Activated T-helper 2 cell treated with anti-CD3 and anti-CD28 coated beads, Interferon-gamma antibody, Interleukin-2, Interleukin-4, amounts not matched to agents 10 μg/mL and 5 μg/mL and 100 μg/mL, durations not matched to agents 14 hours and 24 hours and 36 hours (primary cell): ENCODE measurements at places on chromosomes 5 and 9. TPM values are rescaled to one million over a fixed set of nuclear protein-coding genes. Genes with fewer than 3 reads are reported as not detected.

The EQTN gene
- not detected in 2 replicates for total RNA-seq

The C9orf153 gene
- 0.34 and 0.41 TPM in 2 replicates for total RNA-seq

The EGR1 gene
- total RNA-seq = 41.9 and 43.0 TPM in 2 replicates

The SVEP1 gene
- total RNA-seq = not detected in 2 replicates

The ARHGEF37 gene
- 1.1 and 1.6 TPM in 2 replicates for total RNA-seq

The MRPS27 gene
- 96.8 and 98.4 TPM in 2 replicates for total RNA-seq

The RAI14 gene
- 4.0 and 4.2 TPM in 2 replicates for total RNA-seq

The IFNB1 gene
- total RNA-seq = not detected in 2 replicates

The ANKRD18B gene
- total RNA-seq = 1.6 and 2.6 TPM in 2 replicates

The PDE6A gene
- total RNA-seq = not detected in 2 replicates

The GALNT12 gene
- 2.3 and 2.8 TPM in 2 replicates for total RNA-seq

The GCNT4 gene
- total RNA-seq = 0.28 and 0.37 TPM in 2 replicates

The LOX gene
- not detected in 2 replicates for total RNA-seq

The GPX8 gene
- not detected in 2 replicates for total RNA-seq

The C9 gene
- total RNA-seq = not detected in 2 replicates

The CDKN2B gene
- 0.62 and 0.69 TPM in 2 replicates for total RNA-seq

The LHFPL2 gene
- total RNA-seq = 0.09 and 0.16 TPM in 2 replicates

The NTNG2 gene
- total RNA-seq = 3.8 and 5.2 TPM in 2 replicates

The PTGES gene
- 0.34 and 0.39 TPM in 2 replicates for total RNA-seq

The HTR1A gene
- total RNA-seq = not detected in 2 replicates

The WWC1 gene
- total RNA-seq = 0.09 and 0.59 TPM in 2 replicates

The PCDHA1 gene
- 0.07 TPM in 1 of 2 replicates, not detected in the other for total RNA-seq

The PITX1 gene
- total RNA-seq = 0.39 and 0.46 TPM in 2 replicates

The ZNF879 gene
- total RNA-seq = 1.9 and 2.3 TPM in 2 replicates

The SPATA24 gene
- total RNA-seq = 4.7 and 4.8 TPM in 2 replicates

The INSL6 gene
- not detected in 2 replicates for total RNA-seq

The LEAP2 gene
- total RNA-seq = 4.3 and 4.4 TPM in 2 replicates

The SH3TC2 gene
- not detected in 2 replicates for total RNA-seq

The FOXD4L5 gene
- total RNA-seq = 0.09 and 0.23 TPM in 2 replicates

The WHRN gene
- total RNA-seq = 2.8 and 2.9 TPM in 2 replicates

The PHYKPL gene
- total RNA-seq = 87.4 and 92.0 TPM in 2 replicates

The WDR55 gene
- total RNA-seq = 39.1 and 40.0 TPM in 2 replicates

The CARD6 gene
- total RNA-seq = 1.5 and 1.6 TPM in 2 replicates

The PCDHA7 gene
- total RNA-seq = not detected in 2 replicates

The FAM78A gene
- 55.3 and 55.5 TPM in 2 replicates for total RNA-seq

The FXN gene
- total RNA-seq = 46.8 and 56.7 TPM in 2 replicates

The NIPAL4 gene
- total RNA-seq = 1.9 and 2.1 TPM in 2 replicates

The ELAVL2 gene
- total RNA-seq = not detected in 2 replicates

The BARHL1 gene
- not detected in 2 replicates for total RNA-seq

The ABLIM3 gene
- not detected in 2 replicates for total RNA-seq

The APC gene
- total RNA-seq = 17.4 and 21.4 TPM in 2 replicates

The SPINK4 gene
- total RNA-seq = not detected in 2 replicates

The CYLC2 gene
- total RNA-seq = not detected in 2 replicates

The UGT3A1 gene
- total RNA-seq = not detected in 2 replicates

The COMMD10 gene
- total RNA-seq = 23.6 and 26.1 TPM in 2 replicates

The BRD9 gene
- total RNA-seq = 72.9 and 73.2 TPM in 2 replicates

The HRCT1 gene
- total RNA-seq = not detected in 2 replicates

The CCDC192 gene
- total RNA-seq = not detected in 2 replicates

The ZNF462 gene
- total RNA-seq = 0.09 and 0.11 TPM in 2 replicates

The CKS2 gene
- total RNA-seq = 172 and 177 TPM in 2 replicates

The EMB gene
- 77.6 and 78.6 TPM in 2 replicates for total RNA-seq

The AMBP gene
- total RNA-seq = not detected in 2 replicates

The PCDHGC4 gene
- total RNA-seq = not detected in 2 replicates
